ENCODE measurements at places on chromosomes 3 and 15. TPM values are rescaled to one million over a fixed set of nuclear protein-coding genes. Genes with fewer than 3 reads are reported as not detected.
A peak's percentile ranks its signal among the peaks of the same experiment; 100 is the strongest.

TUSC7 gene
- total RNA-seq: not detected

HIGD2B gene
- not detected for total RNA-seq

GABRB3 gene
- total RNA-seq: not detected

ARGFX gene
- total RNA-seq: not detected

GRCh38 chr15:77221174-77221573, 150.3 kb upstream of the TSPAN3 start:
- no peaks in the 10 kb centered on the region for H3K27me3 ChIP-seq
- no peak overlapping the region for H3K27ac ChIP-seq
- no peak overlapping the region for H3K4me3 ChIP-seq
- H3K36me3 ChIP-seq: 0 out of 2 replicates have a peak, but pooled peaks cover 3% of the 10 kb centered on the region

DNA sequence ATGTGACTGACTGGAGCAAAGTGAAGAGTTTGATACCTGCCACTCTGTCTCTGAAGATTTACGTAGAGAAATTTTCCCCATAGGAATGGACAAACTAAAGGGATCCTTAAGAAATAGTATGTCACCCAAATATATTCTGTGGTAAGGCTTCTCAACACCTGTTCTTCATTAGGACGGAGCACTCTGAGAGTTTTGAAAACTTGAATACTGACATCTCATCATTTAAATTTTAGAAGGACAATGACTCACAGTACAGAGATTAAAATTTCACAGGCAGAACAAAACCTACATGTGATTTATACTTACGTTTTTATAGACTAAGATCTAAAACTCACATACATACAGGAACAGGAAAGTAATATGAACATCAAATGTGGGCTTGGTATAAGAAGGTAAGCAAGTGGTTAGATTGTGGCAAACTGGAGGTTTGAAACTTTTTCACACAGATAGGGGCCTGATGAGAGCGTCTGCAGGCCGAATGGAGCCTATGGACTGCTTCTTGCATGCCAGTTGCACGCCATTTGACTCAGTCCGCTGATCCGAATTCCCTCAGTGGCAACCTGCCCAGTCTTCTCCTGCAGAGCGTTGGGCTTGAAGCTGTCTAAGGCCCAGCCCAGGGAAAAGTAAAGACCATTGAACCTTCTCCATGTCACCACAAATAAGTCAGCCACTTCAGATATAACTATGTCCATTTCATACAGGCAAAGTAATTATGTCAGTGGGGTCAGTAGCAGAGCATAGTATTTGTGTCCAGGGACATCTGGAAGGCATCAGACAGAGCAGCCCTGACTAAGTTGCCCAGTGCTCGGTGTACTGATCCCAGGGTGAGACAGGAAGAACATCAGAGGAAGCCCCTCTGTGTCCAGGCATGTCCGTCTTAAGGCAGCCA, 45.7 kb downstream of the ZBTB38 start:
- no peak overlapping the region for H3K4me3 ChIP-seq
- no peak for DNase-seq

DNA sequence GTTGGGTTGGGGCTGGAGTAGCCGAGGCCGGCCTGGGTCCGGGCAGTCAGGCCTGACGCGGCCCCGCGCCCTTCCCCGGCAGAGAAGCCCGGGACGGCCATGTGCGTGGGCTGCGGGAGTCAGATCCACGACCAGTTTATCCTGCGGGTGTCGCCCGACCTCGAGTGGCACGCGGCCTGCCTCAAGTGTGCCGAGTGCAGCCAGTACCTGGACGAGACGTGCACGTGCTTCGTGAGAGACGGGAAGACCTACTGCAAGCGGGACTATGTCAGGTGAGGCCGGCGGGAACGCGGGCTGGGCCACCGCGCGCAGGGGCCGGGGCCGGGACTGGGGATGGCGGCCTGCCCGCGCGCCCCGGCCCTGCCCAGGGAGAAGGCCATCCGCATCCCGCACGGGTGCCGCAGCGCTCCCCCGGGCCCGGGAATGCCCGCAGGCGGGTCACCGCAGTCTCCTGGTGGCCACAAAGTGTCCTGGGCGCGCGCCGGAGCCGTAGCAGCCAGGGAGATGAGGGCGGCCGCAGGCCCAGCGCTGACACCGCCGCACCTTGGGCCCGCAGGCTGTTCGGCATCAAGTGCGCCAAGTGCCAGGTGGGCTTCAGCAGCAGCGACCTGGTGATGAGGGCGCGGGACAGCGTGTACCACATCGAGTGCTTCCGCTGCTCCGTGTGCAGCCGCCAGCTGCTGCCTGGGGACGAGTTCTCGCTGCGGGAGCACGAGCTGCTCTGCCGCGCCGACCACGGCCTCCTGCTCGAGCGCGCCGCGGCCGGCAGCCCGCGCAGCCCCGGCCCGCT, 1.3 kb downstream of the ISL2 start:
- no peak overlapping the region for H3K27ac ChIP-seq
- no peak for DNase-seq
- peak overlapping the region; percentile 43 for H3K4me3 ChIP-seq

DNA sequence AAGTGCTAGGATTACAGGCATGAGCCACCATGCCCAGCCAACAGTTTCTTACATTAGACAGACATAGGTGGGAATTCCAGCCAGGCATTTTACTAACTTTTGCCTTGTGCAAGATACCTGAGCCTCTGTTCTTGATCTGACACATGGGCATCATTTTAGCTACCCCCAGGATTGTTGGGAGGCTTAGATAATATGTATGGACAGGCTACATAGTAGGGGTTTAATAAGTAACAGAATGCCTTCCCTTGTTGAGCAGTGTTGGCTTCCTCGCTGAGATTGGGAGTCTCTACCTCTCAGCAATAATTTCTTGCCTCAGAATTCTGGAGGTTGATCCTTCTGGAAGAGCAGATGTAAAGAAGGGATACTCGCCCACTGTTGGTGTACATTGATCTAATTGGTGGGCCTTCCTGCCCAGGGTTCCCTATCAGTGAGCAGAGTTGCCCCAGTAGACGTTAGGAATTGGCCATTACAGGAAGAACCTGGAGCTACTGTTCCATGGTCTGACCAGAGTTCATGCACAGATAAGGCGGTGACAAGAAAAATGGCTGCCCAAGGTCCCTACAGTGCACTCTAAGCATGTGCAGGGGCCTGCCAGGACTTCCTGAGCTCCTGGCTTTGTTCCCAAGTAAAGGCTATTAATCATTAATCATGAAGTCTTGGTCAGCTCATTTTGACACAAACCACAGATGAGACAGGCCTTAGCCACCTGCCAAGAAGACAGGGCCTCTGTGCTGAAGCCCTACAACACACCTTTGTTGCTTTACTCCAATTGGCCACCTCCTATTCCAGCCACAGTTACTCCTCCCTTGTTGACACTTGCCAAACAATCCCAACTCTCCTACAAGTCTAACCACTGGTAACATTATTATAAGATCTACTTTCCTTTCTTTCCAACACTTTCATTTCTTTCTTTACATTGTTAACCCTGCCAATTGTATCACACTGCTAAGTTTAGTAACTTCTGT, 5.0 kb upstream of the IL17RE start:
- H3K27me3 ChIP-seq: no peaks in the 10 kb centered on the region
- peaks cover 10% of the 10 kb centered on the region for H3K4me1 ChIP-seq
- no peak for DNase-seq
- H3K36me3 ChIP-seq: peaks cover 30% of the 10 kb centered on the region
- H3K4me3 ChIP-seq: no peak overlapping the region
- H3K27ac ChIP-seq: no peak overlapping the region

DNA sequence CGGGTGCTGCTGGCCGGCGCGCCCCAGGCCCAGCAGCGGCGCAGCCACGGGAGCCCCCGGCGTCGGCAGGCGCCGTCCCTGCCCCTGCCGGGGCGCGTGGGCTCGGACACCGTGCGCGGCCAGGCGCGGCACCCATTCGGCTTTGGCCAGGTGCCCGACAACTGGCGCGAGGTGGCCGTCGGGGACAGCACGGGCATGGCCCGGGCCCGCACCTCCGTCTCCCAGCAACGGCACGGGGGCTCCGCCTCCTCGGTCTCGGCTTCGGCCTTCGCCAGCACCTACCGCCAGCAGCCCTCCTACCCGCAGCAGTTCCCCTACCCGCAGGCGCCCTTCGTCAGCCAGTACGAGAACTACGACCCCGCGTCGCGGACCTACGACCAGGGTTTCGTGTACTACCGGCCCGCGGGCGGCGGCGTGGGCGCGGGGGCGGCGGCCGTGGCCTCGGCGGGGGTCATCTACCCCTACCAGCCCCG, 777 bp downstream of the LOXL1 start:
- no peaks in the 10 kb centered on the region for H3K36me3 ChIP-seq
- no peak for DNase-seq
- peak overlapping the region; percentile 42 for H3K4me3 ChIP-seq
- H3K27me3 ChIP-seq: peaks cover 6% of the 10 kb centered on the region
- H3K27ac ChIP-seq: no peak overlapping the region

DNA sequence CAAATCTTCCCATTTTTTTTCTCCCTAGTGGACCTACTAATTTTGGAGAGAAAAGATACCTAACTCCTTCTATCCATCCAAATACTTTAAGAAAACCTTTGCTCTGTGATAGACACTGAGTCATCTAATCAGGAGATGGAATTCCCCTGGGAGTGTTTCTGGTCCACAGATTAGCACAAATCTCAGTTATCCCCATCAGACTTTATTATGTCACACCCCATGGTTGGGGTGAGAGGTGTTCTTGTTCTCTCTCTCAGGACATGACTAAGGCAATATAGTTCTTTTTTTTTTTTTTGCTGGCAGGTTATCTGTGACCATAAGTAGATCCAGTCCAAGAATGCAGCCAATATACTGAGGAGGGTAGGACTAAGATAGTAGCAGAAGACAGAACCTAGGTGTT, 15.8 kb downstream of the SLC9A9 start:
- no peak overlapping the region for H3K4me3 ChIP-seq
- no peaks in the 10 kb centered on the region for H3K36me3 ChIP-seq
- H3K4me1 ChIP-seq: no peaks in the 10 kb centered on the region

DNA sequence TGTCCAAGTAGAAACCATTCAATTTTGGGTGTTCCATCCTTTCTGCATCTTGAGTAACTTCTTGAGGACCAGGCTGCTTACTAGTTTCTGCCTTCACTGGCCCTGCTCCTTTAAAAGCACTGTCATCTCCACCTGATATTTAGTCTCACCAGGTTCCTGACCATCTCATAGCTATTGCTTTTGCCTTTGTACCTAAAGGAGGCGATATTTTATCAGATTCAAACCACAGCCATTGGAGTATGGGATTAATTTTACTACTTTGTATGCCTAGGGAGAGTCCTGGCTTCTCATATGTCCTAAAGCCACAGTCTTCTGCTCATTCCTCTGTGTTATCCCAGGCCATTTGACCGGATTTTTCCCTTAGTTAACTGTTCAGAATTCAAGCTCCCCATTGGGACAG, 51.8 kb upstream of the RFX7 start:
- H3K4me1 ChIP-seq: no peaks in the 10 kb centered on the region
- H3K27me3 ChIP-seq: no peaks in the 10 kb centered on the region
- H3K36me3 ChIP-seq: no peaks in the 10 kb centered on the region
- no peak overlapping the region for H3K27ac ChIP-seq
- no peak for DNase-seq

DNA sequence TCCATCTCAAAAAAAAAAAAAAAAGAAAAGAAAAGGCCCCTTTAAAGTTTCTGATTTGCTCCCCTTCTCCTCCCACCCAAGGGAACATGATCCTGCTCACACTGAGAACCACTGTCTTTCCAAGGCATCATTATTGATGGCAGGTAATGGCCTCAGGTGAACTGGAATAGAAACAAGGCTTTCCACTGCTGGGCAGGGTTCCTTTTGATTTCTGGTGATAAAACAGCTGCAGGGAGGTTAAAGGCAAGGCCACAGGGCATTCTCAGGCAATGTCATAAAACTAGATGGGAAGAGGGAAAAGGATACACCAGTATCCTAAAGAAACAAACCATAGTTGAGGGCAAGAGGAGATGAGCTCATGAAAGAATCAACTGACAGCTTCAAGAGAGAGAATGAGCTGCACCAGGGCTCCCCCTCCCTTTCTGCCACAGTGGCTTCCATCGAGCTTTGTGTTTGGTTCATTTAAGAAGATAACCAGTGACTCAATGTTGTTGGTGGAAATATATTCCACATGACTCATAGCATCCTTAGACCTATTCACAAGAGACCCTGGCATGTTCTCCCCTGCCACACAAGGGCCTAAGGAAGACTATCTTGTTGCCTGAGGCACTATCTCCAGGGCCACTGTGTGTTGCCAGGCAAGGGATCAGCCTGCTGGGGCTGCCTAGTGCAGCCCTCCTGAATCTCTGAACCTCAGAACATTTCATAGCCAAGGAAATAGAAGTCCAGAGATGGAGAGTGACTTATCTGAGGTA, 86.4 kb downstream of the WDR76 start:
- DNase-seq: peak; percentile 94
- peak overlapping the region; percentile 70 for H3K27ac ChIP-seq
- H3K4me3 ChIP-seq: no peak overlapping the region
- no peaks in the 10 kb centered on the region for H3K36me3 ChIP-seq

GRCh38 chr15:66737243-66738010, 35.4 kb downstream of the SMAD6 start:
- H3K36me3 ChIP-seq: peaks cover 53% of the 10 kb centered on the region
- no peak overlapping the region for H3K4me3 ChIP-seq
- DNase-seq: no peak
- no peak overlapping the region for H3K27ac ChIP-seq
- no peaks in the 10 kb centered on the region for H3K27me3 ChIP-seq

DNA sequence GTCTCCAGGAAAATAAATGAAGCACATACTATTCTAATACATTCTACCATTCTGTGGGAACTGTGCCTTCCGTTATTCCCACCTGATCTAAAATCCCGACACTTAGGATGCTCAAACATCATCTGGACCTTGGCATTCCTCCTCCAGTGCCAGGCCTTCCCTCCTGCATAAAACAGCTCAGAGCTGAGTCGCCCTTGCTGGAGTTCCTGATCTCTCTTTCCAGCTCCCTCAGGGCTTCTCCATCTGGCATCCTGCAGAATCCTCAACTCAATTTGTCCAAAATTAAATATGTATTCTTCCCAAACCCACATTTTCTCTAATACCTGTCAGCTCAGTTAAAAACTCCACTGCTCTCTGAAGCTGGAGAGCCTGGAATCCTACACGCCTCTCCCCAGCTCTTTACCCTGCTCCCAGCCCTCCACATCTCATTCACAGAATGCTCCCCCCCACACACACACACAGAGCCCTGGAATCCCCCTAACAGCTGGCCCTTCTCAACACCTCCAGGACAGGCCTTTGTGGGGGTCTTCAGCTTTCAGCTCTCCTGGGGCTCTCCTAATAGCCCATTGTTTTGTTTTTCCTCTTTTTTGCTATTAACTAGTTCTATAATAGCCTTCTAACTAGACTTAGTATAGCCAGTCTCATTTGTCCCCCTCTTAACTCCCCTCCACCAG, 78.5 kb downstream of the HMG20A start:
- no peak for DNase-seq
- H3K4me1 ChIP-seq: peaks cover 38% of the 10 kb centered on the region
- H3K4me3 ChIP-seq: no peak overlapping the region
- H3K36me3 ChIP-seq: no peaks in the 10 kb centered on the region

DNA sequence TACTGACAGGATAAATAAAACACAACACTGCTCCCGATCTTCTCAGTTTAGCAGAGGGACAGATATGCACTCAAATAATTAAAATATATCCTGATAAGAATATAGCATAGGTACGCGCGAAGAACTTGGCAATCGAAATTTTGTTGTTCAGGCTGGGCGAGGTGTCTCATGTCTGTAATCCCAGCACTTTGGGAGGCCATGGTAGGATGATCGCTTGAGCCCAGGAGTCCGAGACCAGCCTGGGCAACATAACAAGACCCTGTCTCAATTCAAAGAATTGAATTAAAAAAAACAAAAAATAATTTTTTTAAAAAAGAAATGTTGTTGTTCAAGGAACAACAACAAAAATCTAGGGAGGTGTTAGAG, 7.6 kb downstream of the B2M start:
- no peak for DNase-seq
- peak overlapping the region; percentile 23 for H3K27ac ChIP-seq
- peaks cover 58% of the 10 kb centered on the region for H3K36me3 ChIP-seq

Measured in SJSA1 (cell line).